ENCODE measurements at places on chromosomes 6 and 20.

DNA sequence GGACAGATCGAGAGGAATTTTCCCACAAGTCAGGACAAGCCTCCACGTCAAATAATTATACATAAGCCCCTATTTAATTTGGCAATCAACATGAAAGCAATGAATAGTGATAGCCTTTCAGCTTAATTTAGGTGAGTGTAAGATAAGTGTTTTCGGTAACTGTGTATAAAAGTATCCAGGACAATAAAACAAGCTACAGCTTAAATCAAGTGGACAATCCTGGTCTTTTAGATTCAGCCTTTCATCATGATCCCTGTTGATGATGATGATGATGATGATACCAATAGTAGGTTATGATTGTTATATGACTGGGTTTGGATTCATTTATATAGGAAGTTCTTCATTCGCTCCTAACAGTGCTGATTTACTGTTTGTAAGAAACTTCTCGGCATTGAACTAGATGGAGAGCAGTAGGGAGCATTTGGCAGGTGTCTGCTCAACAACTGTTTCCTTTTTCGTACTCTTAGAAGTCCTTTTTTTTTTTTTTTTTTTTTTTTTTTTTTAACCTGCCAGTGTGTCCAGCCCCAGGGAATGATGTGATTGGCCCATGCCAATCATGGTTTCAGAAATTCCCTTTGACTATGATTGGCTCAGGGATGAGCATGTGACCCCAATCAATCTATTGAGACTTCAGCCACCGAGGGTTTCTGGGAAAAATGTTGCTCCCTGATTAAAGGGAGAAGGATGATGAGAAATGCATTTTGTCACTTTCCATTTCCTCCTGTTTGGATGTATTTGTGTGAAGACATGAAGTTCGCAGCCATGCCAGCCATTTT, 11.3 kb upstream of the RNF182 start:
- no peak for DNase-seq

DNA sequence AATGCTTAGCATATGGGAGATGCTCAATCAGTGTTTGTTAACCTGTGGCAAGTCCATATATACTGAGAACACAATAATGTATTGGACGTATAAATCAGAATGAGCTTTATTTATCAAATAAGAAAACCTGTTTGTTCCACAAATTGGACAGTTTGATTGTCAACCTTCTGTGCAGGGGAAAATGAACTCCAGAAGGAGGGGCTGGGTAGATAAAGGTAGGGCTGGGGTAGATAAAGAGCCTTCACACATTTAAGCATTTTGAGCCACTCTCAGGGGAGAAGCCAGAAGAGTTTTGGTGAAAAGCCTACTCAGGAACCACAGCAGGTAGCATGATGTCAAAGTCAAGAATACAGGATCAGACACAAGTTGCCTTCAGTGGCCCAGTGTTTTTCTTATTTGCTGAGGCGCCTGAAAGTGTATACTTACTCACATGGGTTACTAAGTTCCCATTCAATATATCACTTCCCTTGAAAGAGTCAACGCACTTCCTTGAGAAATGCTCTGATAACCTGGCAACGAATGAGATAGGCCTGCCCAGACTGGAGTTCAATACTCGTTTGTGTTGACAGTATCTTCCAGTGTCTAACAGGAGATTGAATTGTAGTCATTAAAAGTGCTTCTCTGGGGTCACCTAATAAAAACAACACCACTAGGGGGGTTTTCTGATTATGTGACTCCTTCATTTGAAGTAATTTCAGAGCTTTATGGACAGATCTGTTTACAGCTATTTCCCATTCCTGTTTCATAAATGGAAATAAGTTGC, 263.9 kb upstream of the CITED2 start:
- DNase-seq: no peak

- peak; percentile 57 for DNase-seq
These were observed 288.1 kb upstream of the SUPT3H start for GRCh38 chr6:45665859-45666258.

DNA sequence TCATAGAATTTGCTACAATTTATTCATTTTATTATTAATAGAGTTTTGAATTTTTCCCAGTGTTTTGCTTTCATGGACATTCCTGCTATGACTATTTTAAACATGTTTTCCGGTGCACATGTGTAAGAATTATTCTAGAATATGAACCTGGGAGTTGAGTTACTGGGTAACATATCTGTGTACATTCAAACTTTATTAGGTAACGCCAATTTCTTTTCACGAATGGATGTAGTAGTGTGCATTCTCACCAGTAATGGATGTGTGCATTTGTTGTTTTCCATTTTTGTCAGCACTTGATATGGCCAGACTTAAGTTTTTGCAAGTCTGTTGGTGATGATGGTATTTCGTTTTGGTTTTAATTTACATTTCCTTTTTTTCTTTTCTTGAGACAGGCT, 118.8 kb downstream of the CDKAL1 start:
- DNase-seq: no peak

DNA sequence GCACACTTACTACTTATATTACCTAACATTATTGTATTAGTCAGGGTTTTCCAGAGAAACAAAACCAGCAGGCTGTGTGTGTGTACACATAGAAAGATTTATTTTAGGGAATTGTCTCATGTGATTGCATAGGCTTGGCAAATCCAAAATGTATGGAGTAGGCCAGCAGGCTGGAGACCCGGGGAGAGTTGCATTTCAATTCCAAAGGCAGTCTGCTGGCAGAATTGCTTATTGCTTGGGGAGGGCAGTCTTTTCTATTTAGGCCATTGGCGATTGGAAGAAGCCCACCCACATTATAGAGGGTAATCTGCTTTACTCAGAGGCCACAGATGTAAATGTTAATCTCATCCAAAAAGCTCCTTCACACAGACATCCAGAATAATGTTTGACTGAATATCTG, 157.0 kb downstream of the ADGRG6 start:
- DNase-seq: no peak

GRCh38 chr6:15929685-15930084, 199.2 kb upstream of the MYLIP start:
- DNase-seq: no peak

DNA sequence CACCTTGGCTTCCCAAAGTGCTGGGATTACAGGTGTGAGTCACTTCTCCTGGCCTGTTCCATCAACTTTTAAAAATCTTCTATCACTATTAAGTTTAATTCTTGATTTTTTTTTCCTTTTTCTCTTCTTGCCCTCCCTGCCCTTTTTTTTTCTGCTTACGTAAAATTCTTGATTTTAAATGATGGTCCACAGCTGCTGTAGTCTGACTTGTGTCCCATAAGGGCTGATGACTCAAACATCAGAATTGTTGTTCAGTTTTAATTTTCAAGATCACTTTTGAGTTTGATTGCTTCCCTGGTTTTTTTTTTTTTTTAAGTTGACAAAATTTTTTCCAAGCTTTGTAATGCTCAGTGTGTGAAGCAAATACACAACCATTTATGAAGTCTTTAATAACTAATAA, 61.9 kb downstream of the CBFA2T2 start:
- DNase-seq: no peak

GRCh38 chr20:54152227-54153040, 21.4 kb downstream of the CYP24A1 start:
- no peak for DNase-seq

GRCh38 chr6:147950623-147950987, 392.0 kb upstream of the SASH1 start:
- no peak for DNase-seq

- no peak for DNase-seq
These were observed 54.1 kb upstream of the NT5E start for GRCh38 chr6:85395746-85396145.

GRCh38 chr20:38345643-38346042, 639 bp upstream of the LBP start:
- DNase-seq: no peak

- DNase-seq: no peak
These were observed 39.6 kb upstream of the MLN start for GRCh38 chr6:33843131-33844121.

DNA sequence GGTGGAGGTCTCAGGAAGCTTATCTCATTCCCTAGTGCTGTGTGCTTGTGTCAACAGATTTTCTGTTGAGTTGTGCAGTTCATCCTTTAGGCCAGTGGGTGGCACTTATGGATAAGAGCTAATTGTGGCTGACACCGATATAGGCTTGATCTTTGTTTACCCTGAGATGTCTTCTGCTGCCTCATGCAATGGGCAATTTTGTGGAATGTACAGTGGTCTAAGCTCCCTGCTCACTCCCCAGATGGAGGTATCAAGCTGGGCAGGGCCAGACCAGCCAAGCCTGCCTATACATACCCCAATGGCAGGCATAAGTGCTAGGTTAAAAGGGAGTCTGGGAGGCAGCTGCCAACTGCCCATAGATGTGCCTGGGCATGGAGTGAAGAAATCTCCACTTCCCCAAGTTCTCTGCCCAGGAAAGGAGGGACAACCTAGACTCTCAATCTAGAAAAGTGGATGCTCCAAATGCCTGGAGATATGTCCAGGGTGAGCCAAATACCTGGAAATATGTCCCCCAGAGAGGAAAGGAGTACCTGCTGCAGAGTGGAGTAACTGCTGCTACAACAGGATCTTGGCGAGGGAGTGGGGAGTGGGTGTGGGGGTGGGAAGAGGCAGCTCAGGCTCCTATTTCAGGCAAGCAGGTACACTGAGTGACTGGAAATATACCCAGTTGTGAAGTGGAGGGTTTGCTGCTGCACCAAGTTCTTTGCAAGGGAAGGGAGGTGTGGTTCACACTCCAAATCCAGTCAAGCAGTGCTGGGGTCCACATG, 53.2 kb upstream of the ARG1 start:
- peak; percentile 60 for DNase-seq

All from activated CD4-positive, alpha-beta T cell treated with anti-CD3 and anti-CD28 coated beads, Interleukin-2, Interleukin-4, amounts not matched to agents 100 ng/mL and 50 ng/mL, durations not matched to agents 16 hours and 8 hours (primary cell).